Retinal pigment epithelial cell (primary cell): ENCODE measurements at places on chromosomes 13 and 19.
A peak's percentile ranks its signal among the peaks of the same experiment; 100 is the strongest.

DNA sequence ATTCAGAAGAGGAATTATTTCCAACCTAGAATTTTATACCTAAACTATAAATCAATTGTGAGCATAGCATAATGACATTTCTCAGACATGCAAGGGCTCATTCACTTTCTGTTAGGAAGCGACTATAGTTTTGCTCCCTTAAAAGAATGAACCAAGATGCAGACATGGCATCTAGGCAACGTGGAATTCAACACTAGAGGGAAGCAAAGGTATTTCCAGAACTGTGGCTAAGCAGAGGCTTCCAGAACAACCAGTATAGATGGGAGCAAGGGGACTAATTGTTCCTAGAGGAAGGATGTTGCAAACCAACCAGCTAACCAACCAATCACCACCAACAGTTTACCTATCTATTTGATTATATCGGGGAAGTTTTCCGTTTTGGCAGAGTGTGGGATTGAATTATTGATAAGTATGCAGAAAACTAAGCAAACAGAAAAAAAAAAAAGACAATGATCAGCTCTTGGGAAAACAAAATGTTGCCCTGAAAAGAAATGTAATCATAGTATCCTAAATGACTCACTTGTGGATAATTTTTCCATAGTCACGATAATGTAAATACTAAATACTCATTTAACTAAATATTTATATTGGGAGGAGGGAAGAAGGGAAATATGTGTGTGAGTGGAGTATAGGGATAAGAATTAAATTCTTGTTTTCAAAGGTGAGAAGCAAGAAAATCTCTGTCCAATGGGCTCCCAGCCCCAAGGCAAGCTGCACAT, 21.1 kb downstream of the ARL11 start:
- no peak for DNase-seq

DNA sequence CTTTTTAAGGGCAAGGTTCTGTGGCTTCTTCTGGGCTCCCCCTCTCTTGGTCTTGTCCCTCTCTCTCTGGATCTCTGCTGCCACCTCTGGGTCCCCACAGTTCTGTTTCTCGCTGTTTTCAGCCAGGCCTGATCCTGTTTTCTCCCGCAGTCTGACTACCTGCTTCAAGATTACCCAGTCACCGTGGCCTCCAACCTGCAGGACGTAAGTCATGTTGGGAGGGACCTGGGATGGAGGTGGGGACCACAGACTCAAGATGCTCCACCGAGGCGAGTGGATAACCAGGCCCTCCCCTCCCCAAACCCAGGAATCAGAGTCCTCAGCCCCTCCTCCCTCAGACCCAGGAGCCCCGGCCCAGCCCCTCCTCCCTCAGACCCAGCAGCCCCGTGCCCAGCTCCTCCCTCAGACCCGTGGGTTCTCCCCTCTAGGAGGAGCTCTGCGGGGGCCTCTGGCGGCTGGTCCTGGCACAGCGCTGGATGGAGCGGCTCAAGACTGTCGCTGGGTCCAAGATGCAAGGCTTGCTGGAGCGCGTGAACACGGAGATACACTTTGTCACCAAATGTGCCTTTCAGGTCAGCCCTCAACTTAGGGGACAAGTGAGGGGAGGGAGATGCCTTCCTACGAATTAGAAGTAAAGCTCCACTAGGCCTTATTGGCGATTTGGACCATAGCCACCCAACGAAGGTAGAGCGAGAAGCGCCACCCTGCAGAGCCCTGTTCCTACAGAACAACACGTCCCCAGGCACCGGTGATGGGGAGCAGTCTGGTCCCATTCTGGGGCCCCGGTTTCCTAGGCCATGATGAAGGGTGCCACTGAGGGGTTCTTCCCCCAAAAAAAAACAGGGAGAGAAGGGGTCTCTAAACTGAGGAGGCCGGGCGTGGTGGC, 2.2 kb downstream of the FLT3LG start:
- DNase-seq = no peak

- no peak for DNase-seq
Measured at GRCh38 chr13:30774214-30774730, 38.9 kb downstream of the ALOX5AP start.

GRCh38 chr13:54643863-54644262, 1615.2 kb downstream of the OLFM4 start:
- DNase-seq = no peak

DNA sequence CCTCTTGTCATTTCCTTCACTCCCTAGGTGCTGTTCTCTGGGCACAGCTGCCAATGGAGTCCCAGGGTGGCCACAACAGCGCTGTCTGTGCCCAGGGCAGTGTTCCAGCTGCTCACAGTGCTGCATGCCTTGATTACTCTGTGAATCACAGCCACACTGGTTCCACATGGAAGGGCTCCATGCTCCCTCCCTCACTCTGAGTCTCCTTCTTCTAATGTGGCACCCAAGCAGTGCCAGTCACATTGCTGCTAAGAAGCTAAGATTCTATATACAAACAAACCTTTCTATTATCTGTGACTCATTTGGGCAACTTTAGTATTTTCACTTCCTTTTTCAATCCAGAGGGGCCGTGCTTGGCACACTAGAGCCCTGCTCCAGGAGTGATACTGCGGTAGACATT, 248.7 kb downstream of the TDRD3 start:
- DNase-seq = no peak

- no peak for DNase-seq
Measured at GRCh38 chr13:100645382-100645781, 29.2 kb downstream of the TMTC4 start.

- DNase-seq = no peak
Measured at GRCh38 chr13:84255226-84255797, 373.0 kb upstream of the SLITRK1 start.

GRCh38 chr13:48778610-48779009, 124.9 kb downstream of the CYSLTR2 start:
- no peak for DNase-seq

DNA sequence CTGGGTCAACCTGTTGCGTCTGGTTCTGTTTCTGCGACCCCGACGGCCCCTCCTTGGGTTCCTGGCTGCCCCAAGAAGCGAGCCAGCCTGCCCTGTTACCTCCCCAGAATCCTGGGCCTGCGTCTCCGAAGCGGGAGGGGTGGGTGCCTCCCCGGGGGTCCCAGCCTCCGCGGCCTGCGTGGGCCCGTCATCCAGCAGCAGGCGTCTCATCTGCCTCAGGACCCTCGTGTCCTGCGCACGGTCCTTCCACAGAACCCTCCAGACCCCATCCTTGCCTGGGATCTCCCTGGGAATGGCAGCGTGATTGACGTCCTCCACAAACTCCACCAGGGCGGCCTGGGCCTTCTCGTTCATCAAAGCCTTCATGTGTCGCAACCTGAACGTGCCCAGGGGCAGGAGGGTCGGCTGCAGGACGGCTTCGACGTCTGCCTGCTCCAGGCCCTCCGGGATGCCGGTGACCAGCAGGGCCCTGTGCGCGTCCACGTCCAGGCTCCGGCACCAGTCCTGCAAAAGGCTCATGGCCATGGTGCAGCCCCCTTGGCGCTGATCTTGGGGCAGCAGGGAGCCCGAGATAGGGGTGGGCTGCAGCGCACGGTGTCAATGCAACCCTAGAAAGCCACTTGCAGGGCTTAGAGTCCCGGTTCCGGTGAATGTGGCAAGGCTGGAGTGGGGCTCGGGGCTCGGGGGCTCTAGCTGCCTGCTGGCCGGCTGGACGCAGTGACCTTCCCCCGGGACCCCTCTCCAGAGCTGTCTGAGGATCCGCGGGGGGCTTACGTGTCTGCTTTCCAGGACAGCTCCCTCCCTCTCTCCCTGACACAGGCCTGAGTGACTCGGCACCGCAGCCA, 504 bp downstream of the PNMA8B start:
- no peak for DNase-seq

GRCh38 chr19:42378225-42379215, 11.6 kb downstream of the CNFN start:
- DNase-seq = no peak

- DNase-seq = no peak
Measured at GRCh38 chr19:1863328-1863637, at the start of gene KLF16. TSS of gene KLF16 (minus strand) at chr19:1863579. CDS start at chr19:1863497, 82 bp downstream.

- no peak for DNase-seq
Measured at GRCh38 chr19:32269831-32270230, 75.6 kb upstream of the ZNF507 start.

- DNase-seq = no peak
Measured at GRCh38 chr19:51550848-51551672, 19.6 kb upstream of the SIGLEC6 start.

DNA sequence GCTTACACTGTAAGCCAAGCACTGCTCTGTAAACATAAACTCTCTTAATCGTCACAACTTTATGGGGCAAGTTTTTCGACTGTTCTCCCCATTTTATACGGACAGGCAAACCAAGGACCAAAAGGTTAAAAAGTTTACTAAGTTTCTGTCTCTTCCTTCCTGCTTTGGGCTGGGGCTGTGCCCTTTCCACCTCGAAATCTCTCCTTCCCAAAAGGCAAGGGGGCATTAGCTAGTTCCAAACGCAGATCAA, 2.2 kb downstream of the JUND start:
- no peak for DNase-seq

GRCh38 chr13:49444524-49445395, 686 bp downstream of the SETDB2 start:
- DNase-seq = peak; percentile 95

DNA sequence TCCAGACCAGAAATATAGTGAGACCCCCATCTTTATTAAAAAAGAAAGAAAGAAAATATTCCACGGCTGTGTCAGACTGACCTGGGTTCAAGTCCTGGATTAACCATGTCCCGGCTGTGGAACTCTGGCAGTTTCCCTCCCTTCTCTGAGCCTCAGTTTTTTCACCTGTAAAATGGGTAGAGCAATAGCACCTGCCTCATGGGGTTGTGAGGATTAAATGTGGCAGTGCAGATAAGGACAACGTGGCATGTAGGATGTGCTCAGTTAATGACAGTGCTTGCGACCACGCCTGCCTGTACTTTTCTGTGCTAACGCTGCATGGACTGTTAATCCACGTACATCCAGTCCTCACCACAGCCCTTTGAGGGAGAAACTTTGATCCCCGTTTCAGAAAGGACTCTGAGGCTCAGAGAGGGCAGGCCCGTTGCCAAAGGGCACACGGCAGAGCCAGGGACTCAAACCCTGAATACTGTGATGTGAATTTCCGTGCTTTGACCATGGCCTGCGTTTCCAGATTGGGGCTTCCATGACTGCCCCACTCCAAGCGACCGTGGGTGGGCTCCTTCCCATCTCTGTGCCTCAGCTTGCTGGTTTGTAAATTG, 16.1 kb downstream of the SBK2 start:
- DNase-seq = no peak

GRCh38 chr19:12730064-12730463, 4.4 kb downstream of the TRIR start:
- DNase-seq = no peak

DNA sequence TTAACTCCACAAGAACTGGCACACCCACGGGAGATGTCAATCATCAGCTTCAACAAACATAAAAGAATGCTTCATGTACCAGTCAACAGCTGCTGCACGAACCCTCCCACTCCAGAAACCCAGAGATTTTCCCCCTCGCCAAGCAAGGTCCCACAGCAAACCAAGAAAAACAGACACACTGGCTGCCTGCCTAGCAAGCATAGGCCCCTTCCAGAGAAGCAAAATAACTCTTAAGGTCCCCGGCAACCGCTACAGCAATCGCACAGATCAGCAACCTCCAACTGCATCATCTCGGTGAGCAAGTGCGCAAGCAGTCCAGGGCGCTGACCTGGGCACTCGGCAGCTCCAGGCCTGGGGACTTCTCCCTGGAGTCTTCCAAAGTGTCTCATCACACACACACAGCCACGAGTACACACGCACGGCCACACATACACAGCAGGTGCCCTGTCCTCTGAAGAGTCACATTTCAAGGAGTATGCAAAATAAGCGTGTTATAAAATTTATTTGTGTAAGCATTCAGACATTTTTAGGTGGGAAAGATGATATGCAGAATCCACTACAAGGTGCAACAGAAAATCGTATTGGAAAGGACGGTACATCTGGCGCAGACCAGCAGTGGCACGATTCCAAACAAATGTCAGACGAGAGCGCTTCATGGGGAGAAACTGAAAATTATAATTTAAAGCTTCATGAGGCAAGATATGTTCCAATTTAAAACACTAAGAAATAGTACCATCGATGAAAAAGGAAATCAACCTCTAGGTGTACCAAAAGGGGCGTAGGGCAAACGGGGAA, 125.0 kb downstream of the STK24 start:
- DNase-seq = no peak

GRCh38 chr13:99028890-99029289, 51.0 kb upstream of the DOCK9 start:
- no peak for DNase-seq

DNA sequence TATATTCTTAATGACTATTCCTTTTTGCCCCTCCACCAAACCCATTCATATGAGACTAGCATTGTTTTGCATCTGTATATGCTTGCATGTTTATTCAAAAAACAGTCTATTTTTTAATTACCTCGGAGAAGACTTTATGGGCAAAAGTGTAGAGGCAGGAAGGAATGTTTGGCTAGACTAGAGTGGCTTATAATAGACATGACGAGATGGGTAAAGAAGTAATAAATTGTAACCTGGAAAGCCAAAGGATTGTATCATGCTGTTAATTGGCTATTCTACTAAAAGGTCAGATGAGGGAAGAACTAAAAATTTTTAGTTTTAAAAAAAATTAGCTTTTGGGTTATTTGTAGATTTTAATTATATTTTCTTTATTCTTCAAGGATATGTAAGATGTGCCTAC, 91.1 kb downstream of the FNDC3A start:
- DNase-seq = no peak

DNA sequence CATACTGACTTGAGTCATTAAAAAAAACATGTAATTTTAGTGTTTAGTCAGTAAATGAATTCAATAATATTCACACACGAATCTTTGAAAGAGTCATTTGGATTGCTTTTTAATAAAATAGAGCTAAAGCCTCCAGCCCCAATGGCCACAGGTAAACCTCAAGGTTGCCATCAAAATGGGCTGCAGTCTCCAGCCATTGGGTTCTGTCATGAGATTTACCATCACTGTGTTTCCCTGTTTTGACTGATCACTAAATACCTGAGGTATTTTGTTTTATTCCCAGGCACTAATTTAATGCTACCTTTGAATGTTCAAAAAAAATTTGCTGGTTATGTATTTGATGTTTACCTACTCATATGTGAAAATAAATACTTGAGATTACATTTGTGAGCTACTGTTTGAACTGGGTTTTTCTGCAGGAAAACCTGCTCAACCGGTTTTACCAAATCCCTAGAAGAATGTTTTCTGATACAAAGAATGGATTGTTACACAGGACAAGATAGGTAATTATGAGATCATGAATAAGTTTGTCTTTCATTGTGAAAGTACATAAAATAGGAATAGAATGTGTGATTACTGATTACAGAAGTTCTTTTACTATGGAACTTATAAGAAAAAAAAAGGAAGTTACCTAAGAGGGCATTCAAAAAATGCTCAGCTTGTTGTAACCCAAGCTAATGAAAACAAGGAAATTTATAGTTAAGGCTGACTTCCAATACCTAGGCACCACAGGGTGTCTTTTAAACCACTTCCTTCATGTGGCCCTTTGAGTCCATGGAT, 391.3 kb downstream of the EFNB2 start:
- no peak for DNase-seq

DNA sequence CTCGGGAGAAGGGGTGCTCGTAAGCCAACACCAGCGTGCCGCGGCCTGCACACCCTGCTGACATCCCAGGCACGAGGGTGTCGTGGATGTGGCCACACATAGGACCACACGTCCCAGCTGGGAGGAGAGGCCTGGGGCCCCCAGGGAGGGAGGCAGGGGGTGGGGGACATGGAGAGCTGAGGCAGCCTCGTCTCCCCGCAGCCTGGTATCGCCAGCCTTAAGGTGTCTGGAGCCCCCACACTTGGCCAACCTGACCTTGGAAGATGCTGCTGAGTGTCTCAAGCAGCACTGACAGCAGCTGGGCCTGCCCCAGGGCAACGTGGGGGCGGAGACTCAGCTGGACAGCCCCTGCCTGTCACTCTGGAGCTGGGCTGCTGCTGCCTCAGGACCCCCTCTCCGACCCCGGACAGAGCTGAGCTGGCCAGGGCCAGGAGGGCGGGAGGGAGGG, 2.4 kb downstream of the IZUMO4 start:
- no peak for DNase-seq
